Activated CD8-positive, alpha-beta T cell treated with anti-CD3 and anti-CD28 coated beads for 36 hours (primary cell): ENCODE measurements at places on chromosomes 3 and 15.

GRCh38 chr15:61521953-61522352, 292.9 kb upstream of the RORA start:
- DNase-seq: no peak

DNA sequence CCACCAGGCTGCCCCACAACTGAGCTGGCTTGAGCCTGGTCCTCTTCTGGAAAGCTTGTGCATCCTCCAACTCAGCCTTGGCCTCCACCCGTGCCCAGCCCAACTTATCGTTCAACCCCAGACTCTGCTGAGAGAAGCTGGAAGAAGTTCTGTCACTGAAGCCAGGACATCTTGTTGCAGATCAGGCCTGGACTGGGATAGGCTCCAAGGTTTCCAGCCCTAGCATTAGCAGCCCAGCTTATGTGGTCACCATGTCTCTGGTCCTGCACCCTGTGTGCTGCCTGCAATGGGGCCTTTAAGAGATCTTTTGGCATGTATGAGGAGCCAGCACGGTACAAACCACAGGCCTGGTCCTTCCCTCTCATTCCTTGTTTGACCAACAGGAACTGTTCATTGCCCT, 15.2 kb upstream of the CAMP start:
- no peak for DNase-seq

DNA sequence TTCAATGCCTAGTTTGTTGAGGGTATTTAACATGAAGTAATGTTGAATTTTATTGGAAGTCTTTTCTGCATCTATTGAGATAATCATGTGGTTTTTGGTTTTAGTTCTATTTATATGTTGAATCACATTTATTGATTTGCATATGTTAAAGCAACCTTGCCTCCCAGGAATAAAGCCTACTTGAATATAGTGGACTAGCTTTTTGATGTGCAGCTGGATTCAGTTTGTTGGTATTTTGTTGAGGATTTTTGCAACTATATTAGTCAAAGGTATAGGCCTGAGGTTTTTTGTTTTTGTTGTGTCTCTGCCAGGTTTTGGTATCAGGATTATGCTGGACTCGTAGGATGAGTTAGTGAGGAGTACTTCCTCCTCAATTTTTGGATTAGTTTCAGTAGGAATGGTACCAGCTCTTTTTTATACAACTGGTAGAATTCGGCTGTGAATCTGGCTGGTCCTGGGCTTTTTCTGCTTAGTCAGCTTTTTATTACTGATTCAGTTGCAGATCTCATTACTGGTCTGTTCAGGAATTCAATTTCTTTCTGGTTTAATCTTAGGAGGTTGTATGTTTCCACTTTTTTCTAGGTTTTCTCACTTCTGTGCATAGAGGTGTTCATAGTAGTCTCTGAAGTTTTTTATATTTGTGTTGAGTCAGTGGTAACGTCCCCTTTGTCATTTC, 209.8 kb upstream of the RBMS3 start:
- no peak for DNase-seq

- DNase-seq: no peak
These were observed 694.1 kb downstream of the AGBL1 start for GRCh38 chr15:86773736-86774135.

GRCh38 chr15:42716626-42717025, 20.3 kb downstream of the CDAN1 start:
- no peak for DNase-seq

DNA sequence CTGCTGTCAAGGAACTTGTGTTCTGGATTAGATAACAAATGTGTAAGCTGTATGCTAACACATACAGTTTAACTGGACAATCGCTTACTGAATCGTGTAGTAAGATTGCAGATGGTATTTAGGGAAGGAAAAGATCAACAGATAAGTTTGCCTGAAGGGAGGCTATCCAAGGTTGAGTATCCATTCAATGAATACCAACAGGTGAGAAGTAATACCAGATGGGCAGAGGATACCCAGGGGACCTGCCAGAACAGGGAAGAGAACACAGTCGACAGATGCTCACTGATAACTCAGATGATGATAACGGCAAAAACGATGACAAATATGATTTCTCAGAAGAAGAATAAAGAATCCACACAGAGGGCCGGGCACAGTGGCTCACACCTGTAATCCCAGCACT, 3.2 kb upstream of the UACA start:
- DNase-seq: no peak

GRCh38 chr3:101836652-101837598, 12.4 kb upstream of the NFKBIZ start:
- no peak for DNase-seq

DNA sequence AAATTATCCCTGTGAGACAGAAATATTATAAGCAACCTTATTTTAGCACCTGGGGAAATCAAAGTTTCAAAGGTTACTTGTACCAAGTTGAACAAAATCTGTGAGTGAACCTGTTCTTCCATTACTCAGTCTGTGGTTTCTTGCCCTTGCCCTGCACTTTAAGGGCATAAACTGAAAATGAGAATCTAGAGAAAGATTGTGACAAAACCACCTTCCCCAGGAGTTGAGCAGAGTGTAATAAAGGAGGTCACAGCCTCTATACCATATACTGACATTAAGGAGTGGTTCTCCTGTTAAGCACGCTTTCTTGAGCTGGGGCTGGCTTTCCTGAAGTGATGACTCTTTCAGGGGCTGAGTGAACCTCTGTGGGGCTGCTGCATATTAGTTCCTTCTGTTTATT, 143.4 kb downstream of the PDCD6IP start:
- DNase-seq: peak; percentile 15

DNA sequence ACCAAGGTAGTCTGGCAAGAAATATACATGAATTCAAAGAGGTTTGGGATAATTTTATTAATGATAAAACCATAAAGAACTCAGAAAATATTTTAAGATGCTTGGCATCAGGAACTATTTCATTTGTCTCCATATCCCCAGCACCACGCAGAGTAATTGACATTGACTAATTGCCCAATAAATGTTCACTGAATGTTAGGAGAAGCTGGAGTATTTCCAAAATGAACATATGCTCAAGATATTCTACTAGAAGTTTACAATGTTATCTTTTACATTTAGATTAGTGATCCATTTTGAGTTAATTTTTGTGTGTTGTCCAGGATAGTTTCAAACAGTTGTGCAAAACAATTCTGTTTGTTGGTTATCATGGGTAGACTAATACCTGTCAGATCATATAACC, 298.8 kb upstream of the CTDSPL start:
- DNase-seq: no peak

DNA sequence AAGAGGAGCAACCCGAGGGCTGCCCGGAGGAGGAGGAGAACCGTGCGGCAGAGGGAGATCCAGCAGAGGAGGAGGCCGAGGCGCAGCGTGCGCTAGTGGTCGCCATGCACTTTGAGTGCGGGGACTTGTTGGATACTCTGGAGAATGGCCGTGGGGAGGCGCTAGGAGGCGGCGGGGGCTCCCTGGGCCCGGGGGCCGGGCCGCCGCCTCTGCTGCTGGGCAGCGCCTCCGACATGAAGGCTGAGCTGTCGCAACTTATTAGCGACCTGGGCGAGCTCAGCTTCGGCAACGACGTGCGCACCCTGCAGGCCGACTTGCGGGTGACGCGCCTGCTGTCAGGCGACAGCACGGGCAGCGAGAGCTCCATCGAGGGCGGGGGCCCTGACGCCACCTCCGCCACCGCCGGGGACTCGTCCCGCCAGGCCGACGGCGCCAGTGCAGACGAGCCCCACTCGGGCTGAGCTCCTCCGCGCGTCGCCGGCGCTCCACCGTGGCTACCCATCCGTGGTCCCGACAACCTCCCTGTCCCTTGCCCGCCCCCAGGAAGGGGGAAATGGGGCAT, 2.0 kb downstream of the FAM43A start:
- DNase-seq: peak; percentile 87

DNA sequence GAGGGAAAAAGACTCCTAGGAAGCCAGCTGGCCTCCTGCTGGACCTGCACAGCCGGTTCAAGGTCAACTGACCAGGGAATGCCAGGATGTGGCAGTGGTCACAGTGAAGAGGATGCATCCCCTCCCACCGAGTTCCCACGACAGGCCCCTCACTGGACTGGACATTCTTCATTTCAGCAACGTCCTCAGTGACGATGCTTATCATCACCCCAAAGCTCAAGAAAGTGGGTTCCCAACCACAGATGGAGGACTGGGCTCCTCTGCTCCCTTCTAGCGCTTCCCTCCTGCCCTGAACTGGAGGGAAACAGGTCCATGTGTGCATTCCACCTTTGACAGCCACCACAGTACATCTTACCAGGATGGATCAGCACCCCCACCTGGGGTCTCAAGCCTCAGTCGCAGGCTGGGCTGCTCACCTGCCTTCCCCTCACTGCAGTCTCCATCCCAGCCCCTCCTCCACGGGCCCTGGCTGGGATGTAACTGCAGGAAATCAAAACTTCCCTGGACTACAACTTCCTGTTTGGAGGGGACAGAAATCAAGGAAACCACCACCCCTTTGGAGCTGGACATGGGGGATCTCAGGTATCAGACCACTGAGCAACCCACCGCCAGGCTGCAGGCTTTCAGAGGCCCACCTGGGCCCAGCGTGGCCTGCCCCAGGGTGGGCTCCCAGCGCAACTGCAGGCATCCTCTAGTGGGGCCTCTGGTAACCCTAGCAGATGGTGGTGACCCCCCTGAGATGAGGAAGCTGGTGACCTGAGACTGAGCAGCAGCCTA, 7.3 kb downstream of the CALML4 start:
- no peak for DNase-seq

DNA sequence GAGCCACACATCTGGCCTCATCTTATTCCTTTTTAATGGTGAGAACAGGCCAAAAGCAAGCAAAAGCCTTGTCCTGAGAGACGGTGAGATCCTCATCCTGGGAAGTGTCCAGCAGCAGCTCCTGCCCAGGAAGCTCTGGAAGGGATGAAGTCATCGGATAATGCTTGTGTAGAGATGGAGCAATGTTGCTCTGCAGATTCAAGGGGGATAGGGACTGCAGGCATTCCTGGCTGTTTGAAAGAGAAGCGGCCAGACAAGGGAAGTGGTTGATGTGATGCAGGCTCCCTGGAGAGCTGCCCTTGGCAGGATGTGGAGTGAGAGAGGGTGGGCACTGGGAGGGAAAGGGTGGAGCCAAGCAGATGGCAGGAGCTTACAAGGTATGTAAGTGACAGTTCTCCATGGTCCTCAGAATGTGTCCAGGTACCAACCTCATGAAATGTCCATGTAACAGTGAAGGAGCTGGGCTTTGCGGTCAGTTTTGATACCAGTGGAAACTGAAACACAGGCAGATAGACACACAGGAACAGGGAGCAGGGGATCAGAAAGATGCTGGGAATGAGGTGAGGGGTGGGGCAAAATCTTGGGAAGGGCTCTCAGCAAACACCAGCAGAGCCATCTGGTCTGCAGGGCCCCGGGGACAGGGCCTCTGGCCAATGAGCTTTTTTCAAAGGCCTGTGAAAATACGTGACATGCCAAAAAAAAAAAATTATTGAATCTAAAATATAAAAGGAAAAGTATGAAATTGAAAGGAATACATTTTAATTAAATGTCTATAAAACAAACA, 32.2 kb upstream of the LACTB start:
- DNase-seq: no peak

- DNase-seq: no peak
These were observed 24.9 kb downstream of the NIPA2 start for GRCh38 chr15:22863356-22863755.

- peak; percentile 88 for DNase-seq
These were observed 4.3 kb upstream of the LSMEM2 start for GRCh38 chr3:50274371-50275104.

- peak; percentile 93 for DNase-seq
These were observed 79.7 kb downstream of the TMEM266 start for GRCh38 chr15:76139368-76140073.

GRCh38 chr3:170044271-170044670, 6.5 kb downstream of the GPR160 start:
- DNase-seq: no peak

DNA sequence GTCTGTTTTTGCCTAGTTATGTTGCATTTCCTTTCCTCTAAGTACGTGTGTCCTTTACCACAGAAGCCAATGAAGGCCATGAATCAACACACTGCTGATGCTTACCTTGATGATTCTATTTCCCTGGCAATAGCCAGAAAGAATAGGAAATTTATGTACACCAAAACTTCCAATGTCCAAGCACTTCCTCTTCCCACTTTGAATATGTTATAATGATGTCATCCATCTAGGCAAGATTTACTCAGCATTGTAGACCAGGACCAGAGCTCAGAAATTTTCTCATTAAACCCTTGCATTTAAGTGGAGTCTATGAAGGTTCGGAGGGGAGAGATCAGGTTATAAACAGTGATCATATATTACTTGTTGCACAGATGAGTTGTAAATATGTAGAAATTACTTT, 126.0 kb downstream of the THRB start:
- no peak for DNase-seq

DNA sequence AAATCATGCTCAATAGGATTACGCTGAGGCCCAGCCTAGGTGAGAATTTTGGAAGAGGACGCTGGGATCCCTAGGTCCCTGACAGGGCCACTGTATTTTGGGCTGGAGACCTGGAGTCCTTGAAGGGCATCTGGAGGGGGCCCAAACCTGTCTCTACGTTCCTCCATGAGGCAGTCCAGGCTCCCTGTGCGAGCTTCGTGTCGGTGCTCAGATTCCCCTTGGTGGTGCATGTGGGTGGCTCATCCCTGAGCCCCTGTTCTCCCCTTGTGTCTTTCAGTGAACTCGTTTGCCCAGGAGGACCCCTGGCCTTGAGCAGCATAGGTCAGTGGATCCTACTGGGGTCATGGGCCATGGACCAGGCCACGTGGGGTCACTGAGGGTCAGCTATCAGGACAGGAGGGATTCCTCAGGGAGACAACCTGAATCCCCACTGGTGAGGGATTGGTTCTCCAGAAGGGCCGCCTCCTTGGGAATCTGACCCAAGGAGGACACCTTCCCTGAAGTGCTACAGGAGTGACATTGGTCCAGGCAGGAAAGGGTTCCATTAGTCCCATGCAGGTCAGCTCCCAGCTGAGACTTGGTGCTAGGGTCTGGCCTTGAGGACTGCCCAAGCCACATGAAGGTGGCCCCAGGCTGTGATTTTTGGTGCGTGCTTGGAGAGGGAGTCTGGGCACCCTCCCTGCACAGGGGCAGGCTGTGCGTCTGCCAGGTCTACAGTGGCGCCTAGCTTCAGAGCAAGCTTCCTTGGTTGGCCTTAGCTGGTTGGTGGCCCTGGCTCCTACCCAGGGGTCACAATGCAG, 229.8 kb downstream of the SNRPN start:
- no peak for DNase-seq

DNA sequence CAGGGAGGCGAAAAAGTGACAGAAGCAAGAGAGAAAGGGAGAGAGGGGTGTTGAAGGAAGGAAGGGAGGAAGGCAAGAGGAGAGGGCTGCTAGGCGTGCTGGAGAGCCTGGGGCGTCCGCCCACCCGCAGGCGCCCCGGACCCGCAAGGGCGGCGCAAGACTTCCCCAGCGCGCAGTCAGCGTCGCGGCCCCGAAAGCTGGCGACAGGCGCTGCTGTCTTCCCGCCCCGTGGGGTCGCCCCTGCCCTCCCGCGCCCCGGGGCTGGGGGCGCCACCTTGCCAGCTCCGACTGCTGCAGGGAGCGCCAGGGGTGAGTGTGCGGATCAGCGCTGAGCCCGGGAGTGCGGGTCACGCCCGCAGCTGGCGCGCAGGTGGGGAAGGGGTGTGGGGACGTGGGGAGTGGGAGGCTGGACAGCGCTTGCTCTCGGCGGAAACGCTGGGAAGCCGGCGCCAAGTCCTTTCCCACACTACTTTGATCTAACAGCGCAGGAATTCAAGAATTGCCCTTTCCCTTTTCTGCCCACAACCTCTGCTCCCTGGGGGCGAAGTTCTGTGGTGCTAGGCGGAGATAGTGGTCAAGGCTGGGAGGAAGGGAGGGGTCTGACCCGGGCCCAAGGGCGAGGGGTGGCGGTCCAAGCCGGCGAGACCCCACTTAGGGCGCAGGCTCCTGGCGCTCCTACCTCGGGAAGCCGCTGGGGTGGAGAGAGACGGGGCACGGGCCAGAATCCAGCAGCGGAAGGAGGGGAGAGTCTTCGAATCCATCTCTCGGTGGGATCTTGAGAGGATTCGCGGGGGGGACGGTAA, 266.1 kb downstream of the CGGBP1 start:
- no peak for DNase-seq
